ENCODE measurements at places on chromosomes 13 and 19.

DNA sequence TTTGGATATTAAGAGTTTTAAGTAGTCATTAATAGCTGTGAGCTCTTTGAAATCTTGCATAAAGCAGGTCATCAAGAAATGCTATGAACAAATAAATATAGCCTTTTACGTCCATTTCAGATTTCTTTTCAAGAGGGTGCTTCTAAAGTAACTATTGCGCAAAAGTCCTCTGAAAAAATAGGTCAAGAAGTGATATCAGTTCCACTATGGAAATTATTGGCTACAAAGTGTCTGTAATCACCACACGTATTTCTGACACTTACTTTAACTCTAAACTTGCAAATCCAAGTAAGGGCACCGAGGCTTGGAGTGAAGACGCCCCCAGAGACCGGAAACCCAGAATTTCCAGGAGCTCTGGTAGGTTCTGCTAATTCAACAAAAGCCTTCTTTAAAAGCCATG is 44.9 kb upstream of the STARD13 start:
- no peak for DNase-seq

- DNase-seq, result peak; percentile 92
These were observed at the start of gene ZNF613 for GRCh38 chr19:51926784-51927741. TSS of gene ZNF613 (plus strand) at chr19:51927472. CDS start at chr19:51936221, 8,749 bp downstream.

DNA sequence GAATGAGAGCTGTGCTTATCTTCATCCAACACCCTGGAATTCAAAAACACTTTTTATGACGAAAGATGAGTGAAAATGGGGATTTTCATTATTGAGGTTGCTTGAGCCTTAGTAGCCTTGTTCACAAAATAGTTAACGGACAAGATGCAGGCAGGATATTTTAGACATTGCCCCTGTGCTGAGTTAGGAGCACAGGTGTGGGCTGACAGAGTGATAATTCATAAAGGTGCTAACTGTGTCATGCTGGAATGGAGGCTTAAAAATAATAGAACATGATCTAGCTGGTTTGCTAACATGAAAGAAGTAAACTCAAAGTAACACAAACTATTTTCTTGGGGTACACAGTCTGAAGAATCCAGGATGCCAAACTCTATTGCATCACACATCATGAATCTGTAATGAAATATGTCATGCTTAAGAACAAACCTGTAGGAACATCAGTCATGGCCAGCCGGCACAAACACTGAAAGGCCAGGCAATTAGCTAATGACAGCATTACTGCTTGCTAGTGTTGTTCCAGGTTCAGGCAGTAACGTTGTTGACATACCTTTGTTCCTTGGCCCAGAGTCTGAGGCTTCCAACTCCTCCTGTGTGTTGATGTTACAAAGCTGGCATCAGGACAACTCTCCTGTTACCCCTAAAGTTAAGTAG is 55.3 kb downstream of the FRY start:
- DNase-seq, result no peak

- DNase-seq, result no peak
These were observed 145.6 kb upstream of the KLHL1 start for GRCh38 chr13:70253834-70254233.

GRCh38 chr19:15177269-15178116 is 23.3 kb downstream of the NOTCH3 start:
- DNase-seq, result peak; percentile 69

- DNase-seq, result no peak
These were observed 347 bp upstream of the TJP3 start for GRCh38 chr19:3707868-3708206.

- no peak for DNase-seq
These were observed 79.8 kb upstream of the SLITRK6 start for GRCh38 chr13:85879014-85879413.

DNA sequence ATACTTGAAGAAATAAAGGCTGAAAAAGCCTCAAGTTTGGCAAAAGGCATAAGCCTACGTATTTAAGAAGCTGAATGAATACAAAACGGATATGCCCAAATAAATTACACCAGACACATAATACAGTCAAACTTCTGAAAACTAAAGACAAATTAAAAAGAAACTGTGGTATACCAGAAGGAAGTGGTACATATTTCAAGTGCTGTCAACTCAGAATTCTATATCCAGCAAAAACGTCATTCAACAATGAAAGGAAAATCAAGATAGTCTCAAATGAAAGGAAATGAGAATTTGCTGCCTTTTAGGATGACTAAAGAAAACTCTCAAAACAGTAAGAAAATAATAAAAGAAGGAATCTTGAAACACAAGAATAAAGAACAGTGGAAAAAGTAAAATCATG is 69.5 kb downstream of the POLR1D start:
- DNase-seq, result no peak

DNA sequence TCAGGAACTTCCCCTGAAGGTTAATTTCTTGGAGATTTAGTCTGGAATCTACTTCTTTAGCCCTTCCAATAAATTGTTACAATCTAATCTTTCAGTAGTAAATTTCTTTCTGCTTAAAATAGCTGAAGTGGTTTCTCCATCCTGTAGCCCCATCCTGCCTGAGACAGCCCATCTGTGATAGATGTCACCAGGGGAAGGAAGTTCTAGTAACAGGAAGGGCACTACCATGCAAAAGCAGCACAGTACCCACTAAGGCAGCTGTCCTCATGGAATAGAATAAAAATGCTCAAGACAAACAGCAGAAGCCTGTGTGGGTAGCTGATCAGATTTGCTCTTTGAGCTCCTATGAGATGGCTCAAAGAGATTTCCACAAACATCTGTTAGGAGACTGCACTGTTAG is 1036.5 kb downstream of the SLITRK5 start:
- no peak for DNase-seq

DNA sequence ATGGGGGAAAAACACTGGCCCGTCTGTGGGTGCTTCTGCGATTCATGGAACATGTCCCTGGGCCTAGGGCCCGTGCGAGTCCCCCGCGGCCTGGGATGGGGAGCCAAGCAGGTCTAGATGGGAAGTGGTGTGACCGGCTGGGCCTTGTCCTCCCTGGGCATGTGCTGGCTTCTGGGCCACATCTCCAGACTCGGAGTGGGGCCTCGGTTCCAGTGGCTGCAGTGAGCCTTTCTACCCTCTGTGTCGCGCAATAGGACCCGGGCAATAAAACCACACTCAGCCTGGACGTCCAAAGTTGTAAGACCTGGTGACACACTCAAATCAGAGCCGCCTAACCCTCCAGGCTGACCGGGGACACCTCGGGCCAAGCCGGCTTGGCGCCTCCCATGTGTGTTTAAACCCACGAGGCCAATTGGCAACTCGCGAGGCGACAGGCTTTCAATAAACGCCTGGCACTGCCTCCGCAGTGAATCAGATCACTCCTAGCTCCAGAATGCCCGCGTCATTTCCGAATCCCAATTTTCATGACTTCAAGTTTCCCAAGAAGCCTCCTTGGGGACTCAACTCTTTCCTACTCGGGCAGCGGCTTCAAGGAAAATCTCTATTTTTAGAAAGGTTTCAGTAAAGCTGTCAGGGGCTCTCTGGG is 57.3 kb downstream of the KLF2 start:
- DNase-seq, result peak; percentile 60

DNA sequence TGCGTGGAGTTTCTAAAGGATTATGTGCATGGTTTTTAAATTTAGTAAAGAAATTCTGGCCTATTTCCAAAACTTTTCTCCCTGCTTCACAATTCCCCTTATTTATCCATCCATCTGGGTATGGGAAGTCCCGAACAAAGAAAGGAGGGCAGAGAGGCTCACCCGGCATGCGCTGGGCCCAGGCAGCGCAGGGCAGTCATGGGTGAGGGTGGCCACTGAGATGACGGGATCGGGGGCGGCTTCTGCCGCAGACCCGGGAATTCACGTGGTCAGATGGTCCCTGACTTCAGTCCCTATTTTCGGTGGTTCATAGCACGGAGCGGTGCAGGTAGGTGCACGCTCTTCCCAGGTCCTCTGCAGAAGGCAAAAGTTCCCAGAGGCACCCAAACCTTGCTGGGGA is 14.5 kb downstream of the IRS2 start:
- DNase-seq, result no peak

DNA sequence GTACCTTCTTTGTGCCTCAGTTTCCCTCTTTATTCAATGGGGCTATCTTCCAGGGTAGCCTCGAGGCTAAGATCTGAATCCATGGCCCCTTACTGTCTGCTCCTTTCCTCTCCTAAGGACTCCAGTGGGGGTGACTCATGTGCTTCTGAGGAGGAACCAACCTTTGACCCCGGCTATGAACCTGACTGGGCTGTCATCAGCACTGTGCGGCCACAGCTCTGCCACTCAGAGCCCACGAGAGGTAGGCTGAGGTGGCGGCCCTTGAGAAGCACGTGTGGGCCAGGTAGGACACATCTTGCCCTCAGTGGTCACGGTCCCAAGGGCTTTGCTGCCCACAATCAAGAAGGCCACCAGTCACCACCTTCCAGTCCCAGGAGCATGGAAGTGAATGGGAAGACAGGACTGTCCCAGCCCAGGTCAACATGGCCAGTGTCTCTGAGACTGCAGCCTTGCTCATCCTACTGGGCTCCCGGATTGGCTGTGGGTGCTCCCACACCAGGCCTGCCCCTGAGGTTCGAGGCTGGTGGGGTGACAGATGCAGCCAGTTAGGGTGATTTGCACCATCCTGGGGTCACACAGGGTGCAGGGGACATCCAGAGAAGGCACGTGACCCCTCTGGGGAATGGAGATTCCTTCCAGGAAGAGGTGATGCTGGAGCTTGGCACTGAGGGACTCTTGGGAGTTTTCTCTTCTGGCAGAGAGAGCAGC is 2.8 kb downstream of the TBC1D17 start:
- DNase-seq, result no peak

- no peak for DNase-seq
These were observed 975.5 kb downstream of the OLFM4 start for GRCh38 chr13:54004026-54004699.

- DNase-seq, result peak; percentile 21
These were observed 1.5 kb upstream of the CEACAM5 start for GRCh38 chr19:41706741-41707501.

DNA sequence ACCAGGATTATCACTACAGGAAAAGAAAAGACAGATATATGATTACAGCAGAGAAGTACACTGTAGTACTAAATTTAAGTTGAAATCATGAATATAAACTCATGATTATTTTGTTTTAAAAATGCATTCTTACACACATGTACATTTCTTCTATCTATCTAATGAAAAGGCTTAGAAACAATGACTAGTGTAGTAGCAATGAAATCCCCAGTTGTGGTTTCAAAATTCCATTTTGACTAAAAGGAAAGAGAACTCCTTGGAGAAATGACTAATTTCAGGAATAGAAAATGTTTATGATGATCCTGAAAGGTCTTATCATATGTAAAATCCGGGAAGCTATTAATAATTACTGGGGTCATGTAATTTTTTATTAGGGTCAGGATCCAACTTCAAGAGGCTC is 195.0 kb upstream of the STARD13 start:
- DNase-seq, result peak; percentile 71

DNA sequence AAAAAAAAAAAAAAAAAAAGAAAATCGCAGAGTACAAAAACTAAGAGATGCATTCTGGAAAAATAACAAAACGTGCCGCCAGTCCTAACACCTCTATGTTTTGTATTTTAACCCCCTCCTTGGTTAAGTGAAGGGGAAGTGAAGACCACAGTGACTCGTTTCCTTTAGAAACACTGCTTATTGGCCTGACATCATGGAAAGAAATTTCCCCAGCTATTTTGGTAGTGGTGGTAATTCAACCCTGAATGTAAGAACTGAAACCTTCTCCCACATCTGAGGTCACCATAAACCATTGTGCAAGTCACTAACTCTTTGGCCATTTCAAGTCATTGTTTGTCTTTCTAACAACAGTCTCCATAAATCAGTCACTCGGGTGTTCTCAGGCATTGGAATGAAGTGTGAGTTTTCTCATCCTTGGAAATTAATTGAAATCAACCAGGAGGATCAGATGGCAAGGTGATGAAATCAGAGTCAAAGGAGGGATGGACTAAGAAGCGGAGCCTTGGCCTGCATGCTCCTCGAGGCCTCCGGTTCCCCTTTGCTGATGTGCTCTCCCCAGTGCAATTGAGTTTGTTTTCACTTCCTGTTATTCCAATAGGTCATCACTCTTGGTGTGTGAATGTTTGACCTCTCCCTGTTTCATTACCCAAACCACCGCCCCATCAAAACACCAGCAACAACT is 443.9 kb downstream of the FGF9 start:
- DNase-seq, result peak; percentile 60

DNA sequence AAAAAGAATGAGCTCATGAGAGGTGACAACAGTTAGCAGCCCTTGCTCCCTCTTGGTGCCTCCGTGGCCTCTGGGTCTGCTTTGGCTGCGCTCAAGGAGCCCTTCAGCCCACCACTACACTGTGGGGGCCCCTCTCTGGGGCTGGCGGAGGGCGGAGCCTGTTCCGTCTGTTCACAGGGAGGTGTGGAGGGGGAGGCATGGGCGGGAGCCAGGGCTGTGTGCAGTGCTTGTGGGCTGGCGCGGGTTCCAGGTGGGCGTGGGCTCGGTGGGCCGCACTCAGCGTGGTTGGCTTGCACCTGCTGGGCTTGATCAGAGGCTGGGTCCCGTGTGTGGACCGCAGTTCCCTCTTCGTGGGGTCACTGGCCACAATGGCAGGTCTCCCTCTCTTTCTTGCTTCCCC is 953.4 kb upstream of the PRR20A start:
- DNase-seq, result no peak

DNA sequence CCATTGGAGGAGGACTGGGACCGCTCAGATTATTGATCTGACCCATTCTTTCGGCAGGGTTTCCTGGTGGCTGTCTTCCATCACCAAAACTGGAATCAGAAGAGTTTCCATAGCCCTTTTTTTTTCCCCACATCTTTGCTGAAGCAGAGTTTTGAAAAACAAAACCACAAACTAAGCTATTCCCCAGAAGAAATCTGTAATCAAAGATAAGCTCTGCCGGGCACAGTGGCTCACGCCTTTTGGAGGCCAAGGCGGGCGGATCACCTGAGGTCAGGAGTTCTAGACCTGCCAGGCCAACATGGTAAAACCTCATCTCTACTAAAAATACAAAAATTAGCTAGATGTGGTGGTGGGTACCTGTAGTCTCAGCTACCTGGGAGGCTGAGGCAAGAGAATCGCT is 4.2 kb upstream of the ICAM1 start:
- no peak for DNase-seq

GRCh38 chr13:60990032-60990733 is 425.5 kb downstream of the PCDH20 start:
- no peak for DNase-seq

- no peak for DNase-seq
These were observed 2.4 kb upstream of the FPR1 start for GRCh38 chr19:51754109-51754508.

GRCh38 chr13:28349371-28349770 is 145.6 kb downstream of the FLT1 start:
- DNase-seq, result peak; percentile 82

DNA sequence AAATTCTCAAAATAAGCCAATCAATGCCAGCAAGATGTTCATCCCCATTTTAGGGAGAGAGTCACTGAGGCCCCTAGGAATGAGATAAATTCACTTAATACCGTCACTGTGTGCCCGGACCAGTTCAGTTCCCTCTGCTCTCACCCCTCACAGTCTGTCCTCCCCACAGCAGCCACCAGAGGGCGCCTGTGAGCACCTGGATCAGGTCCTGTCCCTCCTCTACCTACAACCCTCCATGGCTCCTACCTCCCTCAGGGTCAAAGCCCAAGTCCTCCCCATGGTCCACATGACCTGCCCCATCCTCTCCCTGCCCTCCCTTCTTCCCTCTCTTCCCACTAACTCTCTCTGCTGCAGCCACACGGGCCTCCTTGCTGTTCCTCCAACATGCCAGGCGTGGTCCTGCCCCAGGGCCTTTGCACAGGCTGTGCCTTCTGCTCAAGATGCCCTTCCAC is 42.0 kb upstream of the NFIC start:
- DNase-seq, result peak; percentile 23
